Activated naive CD4-positive, alpha-beta T cell treated with anti-CD3 and anti-CD28 coated beads, Interleukin-2, amount 50 U/mL, for 72 hours (primary cell): ENCODE measurements at places on chromosomes 2 and 18. TPM values are rescaled to one million over a fixed set of nuclear protein-coding genes. Genes with fewer than 3 reads are reported as not detected.

DNA sequence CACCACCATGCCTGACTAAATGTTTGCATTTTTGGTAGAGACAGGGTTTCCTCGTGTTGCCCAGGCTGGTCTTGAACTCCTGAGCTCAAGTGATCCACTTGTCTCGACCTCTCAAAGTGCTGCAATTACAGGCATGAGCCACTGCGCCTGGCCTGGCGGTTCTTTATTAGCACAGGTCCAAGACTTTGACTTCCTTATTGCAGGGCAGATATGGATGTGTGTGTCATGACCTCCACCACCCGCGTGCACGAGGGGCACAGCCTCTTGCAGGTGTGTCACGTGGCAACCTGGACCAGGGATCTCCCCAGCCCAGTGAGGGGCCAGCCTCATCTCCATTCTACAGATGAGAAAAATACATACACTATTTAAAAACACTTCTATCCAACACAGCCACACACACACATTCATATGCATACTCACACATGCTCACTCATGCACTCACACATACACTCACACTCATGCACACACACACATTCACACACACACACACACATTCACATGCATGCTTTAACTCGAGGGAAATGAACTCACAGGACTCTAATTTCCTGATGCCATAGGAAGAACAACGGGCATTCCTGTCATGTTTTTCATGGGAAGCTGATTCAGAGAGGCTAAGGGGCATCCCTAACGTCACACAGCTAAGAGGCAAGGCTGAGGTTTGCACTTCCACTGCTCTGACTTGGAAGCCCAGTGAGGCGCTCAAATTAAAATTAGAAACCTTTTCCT is 38.8 kb downstream of the RRM2 start:
- no peak for DNase-seq

GRCh38 chr2:234991290-234991689 is 39.5 kb downstream of the SH3BP4 start:
- no peak for DNase-seq

DNA sequence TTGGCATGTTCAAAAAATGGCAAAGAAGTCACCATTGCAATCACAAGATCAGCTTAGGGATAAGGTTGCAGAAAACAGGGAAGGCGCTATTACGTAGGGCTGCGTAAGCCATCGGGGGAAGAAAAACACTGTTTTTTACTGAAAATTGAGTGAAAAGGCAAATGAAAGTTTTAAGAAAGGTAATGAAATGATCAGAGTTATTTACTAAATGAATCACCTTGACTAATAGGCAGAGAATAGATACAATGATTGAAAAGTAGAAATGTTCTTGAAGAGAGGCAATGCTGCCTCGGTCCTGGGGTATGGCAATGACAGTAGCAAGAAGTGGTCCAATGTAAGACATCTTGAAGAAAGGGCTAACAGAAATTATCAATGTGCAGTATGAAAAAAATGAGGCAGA is 1227.8 kb upstream of the ZEB2 start:
- DNase-seq = no peak

DNA sequence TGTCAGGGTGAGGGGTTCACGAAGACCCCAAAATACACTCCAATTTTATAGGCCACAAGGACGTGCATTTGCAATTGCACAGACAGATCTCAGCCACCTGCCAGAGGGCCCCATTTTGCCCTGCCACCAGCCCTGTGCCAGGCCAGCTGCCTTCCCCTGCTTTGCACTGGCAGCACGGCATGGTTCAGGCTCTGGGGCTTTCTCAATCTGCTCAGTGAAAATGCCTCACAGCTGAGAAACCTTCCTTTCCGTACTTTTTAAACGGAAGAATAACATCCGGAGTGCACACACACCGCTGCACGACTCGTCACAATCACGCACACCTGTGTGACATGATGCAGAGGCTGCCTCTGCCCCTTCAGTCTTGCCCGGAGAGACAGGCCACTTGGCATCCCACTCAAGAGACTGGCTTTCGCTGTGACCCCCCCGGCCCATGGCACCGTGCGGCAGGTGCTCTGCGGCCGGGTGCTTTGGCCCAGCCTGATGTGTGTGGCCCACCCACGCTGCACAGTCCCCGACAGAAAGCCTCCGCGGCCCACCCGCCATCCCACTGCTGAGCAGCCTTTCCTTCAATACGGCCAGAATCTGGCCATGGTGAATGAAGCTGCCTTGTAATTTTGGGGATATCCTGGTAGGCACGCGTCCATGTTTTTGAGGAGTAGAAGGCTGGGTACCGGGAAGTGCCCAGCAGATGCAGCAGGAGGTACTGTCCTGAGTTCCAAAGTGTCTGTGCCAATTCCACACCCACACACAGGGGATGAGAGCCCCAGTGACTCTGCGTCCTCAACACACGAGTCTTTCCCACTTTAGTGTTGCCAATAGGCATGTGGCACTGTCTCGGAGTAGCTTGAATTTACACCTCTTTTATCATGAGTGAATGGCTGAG is 88.8 kb downstream of the USP40 start:
- no peak for DNase-seq

DNA sequence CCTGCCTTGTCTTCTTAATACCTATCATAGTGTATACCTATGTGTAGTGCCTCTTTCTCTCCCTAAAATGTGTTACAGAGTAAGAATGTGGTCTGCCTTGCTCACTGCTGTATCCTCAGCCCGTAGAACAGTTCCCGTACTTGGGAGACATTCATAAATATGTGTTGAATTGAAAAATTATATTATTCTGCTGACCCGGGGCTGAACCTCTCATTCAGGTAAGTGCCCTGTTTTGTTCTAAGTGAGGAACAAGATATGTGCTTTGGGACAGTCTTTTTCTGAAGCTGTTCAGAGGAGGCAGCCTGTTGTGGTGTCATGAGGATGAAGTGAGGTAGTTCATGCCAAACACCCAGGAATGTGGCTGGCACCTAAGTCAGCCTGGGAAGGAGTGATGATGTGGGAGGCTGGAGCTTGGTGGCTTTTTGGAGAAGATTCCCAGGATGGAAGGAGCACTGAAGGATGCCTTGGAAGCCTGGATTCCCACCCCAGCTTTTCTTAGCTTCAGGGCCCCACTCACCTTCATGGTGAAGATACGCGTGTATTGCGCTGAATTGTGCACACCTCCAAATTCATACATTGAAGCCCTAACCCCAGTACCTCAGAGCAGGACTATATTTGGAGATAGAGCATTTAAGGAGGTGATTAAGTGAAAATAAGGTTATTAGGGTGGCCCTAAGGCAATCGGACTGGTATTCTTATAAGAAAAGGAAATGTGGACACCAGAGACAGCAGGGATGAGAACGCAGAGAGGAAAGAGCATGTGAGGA is 166.3 kb downstream of the DDX1 start:
- DNase-seq = no peak

The NGEF gene
- not detected for total RNA-seq
